ENCODE measurements at places on chromosomes 5 and 9.

DNA sequence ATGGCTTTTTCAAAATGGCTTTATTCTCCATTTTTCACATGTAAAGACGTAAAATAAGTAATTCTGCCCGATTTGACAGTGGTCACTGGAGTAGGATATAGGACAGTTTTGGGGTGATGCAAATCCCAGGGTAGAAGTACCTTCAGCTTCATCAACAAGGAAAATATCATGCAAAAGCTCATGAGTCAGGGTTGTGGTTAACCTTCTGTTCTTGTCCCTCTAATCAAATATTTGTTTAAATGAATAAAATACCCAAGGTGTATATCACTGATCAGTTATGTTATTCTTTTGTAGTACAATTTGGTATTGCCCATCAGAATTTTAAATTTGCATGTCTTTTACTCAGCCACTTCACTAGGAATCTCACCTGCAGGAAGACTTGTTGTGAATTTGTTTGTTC is 40.0 kb downstream of the FBXL7 start:
- no peak for DNase-seq

DNA sequence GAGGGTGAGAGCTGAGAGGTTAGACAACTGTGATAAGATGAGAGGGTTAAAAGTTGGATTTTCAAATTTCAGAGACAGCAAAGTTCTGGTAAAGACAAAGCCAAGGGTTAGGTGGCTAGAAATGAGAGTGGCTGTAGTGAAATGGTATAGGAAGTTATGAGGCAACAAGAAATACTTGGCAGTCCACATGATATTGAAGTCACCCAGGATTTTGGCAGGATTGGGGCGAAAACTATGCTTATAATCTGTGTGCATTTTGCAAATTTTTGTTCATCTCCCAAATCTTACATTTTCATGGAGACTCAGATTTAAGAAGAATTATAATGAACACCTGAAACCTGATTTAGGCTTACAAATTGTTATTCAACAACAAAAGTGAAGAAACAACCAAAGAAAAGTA is 35.6 kb downstream of the C9 start:
- no peak for DNase-seq

- no peak for DNase-seq
Observed at GRCh38 chr9:100058699-100059579, 39.9 kb downstream of the ERP44 start.

GRCh38 chr9:109604781-109605180 is 106.7 kb upstream of the PTPN3 start:
- DNase-seq, result no peak

DNA sequence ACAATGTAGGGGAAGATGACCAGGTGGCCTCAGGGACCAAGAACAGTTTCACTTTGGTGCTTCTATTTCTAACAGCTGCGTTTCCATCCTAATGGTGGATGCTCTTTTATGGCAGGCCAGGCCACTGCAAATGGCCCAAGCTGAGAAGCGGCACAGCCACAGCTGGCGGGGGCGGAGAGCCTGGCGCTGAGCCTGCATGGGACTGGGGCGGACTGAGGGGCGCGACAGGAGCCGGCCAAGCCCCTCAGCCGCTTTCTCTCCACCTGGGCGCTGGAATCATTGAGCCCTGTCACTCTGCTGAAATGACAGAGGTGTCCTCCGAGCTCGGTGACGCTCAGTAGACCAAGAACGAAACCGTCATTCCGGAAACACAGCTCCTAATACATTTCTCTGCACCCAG is 317.3 kb upstream of the PDE4D start:
- DNase-seq, result no peak

DNA sequence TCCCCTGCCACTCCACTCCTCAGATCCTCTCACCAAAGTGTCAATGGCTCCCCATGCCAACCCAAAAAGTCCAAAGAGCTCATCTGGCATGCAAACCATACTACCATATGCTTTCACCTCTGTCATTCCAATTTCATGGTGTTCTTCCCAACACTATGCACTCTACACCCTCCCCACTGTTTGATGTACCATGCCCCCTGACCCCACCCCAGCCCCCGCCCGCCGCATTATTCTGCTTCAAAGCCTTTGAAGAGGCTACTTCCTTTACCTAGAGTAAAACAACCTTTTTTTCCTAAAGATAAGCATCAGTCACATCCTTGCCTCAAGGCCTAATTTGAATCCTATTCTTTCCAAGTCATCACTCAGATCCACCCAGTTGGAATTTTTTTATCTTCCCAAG is 226.3 kb downstream of the DEPDC1B start:
- DNase-seq, result no peak

- no peak for DNase-seq
Observed at GRCh38 chr5:5605170-5605764, 182.8 kb downstream of the ICE1 start.

GRCh38 chr5:135569755-135570452 is 8.9 kb downstream of the CXCL14 start:
- DNase-seq, result no peak
